ENCODE measurements at places on chromosomes 3 and 15.

- DNase-seq = no peak
Measured at GRCh38 chr15:97085731-97086130, 755.2 kb downstream of the NR2F2 start.

DNA sequence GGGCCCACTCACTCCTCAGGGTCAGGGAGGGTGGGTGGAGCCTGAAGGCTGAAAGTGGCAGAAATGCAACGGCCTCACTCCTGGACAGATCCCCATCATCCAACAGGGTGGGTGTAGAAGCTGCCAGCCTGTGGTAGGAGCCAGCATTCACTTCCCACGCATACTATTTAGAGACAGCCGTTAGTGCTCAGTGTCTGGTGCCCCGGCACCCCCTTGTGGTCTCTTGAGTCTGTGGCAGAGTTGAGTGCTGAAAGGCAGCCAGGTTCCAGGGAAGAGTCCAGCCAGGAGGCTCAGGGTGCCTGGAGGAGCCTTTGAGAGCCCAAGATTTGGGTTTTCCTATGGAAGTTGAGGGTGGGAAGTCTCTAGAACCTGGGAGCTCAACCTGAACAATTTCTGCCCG is 2.1 kb upstream of the GNAT1 start:
- peak; percentile 80 for DNase-seq

DNA sequence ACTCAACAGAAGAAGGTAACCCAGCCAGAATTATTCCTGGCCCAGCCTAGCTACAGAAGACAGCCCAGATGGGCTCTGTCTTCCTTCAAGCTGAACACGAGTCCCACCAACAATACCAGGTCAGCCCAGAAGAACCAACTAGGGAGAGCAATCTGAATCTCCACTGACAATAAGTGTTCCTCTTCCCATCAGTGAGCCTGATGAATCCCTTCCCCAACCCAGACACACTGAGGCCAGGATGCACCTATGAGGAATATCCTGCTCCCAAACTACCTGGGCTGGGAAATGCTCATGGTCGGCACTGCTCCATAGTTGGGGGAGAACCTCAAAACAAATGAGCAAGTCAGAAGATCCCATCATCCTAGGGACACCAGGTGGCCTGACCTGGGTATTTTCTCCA is 351.1 kb downstream of the OCA2 start:
- no peak for DNase-seq

- no peak for DNase-seq
Measured at GRCh38 chr3:38558864-38559263, 62.7 kb downstream of the EXOG start.

- DNase-seq = peak; percentile 65
Measured at GRCh38 chr15:57732526-57733331, 26.2 kb downstream of the POLR2M start.

- no peak for DNase-seq
Measured at GRCh38 chr3:43348852-43349574, 62.7 kb downstream of the SNRK start.

DNA sequence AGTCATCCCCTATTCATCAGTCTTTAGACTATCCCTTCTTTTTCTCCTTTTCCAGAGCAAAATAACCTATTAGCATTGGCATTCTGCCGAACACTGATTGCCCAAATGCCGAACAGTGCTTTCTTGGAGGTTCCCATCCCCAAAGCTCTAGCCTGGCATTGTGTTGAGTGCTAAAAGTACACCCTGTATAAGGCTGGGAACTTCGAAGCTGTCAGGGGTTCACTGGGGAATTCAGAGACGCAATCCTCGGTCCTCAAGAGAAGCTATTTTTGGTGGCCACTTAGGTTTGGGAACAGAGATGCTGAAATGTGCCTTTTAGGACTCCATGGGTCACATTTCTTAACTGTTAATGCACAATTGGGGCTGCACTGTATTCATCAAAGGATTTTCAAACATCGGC is 8.4 kb downstream of the FRMD5 start:
- no peak for DNase-seq

GRCh38 chr15:63264688-63265293 is 12.6 kb upstream of the APH1B start:
- DNase-seq = peak; percentile 26

- DNase-seq = no peak
Measured at GRCh38 chr15:90982135-90982534, 12.2 kb downstream of the PRC1 start.

DNA sequence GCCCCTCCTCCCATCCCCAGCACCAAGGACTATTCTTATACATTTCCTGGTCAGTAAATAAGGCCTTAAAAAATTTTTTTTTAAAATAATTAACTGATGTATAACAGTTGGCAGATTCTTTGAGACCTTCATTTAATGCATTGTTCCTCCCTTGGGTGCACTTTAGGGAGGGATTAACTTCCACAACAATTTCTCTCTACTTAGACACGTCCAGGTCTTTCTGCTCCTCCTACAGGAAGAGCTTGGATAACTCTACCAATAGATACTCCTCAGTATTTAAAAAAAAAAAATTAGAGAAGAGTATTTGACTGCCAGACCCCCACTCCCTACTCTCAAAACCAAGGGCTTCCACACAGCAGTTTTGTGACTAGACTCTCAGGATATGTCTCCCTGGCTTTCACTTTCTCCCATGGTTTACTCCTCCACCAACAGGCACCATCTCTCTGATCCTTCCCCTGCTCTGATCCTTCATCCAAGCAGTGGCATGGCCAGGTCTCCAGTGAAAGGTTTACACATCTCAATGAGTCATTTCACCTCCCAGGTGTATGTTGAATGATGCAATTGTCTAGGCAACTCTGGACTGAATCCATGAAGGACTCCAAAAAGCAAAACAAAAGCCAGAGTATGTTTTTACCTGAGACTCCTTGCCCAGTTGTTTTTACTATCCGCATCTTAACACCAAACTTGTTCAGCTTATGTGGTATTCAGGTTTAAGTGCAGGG is 7.4 kb downstream of the ZIC4 start:
- DNase-seq = no peak

- no peak for DNase-seq
Measured at GRCh38 chr15:71899674-71900073, 89.3 kb downstream of the NR2E3 start.

- peak; percentile 87 for DNase-seq
Measured at GRCh38 chr3:46931631-46932331, 44.8 kb downstream of the CCDC12 start.
